ENCODE measurements at places on chromosomes 4 and X.

DNA sequence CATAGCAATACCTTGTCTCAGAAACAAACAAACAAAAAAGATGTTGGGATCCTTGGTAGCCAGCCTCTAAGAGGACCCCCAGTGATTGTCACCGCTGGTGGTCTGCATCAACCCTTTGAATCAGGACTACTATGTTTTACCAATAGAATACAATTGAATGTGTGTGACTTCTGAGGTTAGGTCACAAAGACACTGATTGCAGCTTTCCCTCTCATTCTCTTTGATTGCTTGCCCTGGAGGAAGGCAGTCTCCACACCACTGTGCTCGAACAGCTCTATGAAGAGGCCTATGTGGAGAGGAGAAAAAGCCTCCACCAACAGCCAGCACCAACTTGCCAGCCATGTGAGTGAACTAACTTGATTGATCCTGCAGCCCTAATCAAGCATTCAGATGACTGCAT, 2.8 kb upstream of the SMIM14 start:
- no peak for DNase-seq

DNA sequence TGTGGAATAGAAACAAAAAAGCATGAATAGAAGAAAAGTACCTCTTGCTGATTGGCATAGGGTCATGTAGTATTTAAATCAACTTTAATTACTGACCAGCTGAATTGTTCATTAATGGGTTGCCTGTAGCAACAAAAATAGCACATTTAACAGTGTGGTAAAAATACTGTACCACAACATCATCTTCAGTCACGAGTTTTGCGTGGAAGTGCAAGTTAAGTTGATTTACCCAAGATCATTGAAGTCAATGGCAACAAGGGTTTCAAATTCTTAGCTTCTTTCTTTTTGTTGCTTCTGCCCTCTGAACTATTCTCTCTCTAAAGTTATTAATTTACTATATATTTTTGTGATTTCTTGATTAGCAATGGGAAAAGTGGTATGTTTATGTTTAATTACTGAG, 526.6 kb downstream of the C4orf33 start:
- DNase-seq = no peak

GRCh38 chr4:145420595-145421214, 60.9 kb upstream of the SMAD1 start:
- DNase-seq = no peak

GRCh38 chrX:10756441-10756840, 136.1 kb upstream of the MID1 start:
- peak; percentile 19 for DNase-seq

- DNase-seq = no peak
These were observed 15.1 kb downstream of the SMS start for GRCh38 chrX:21955403-21956189.

- DNase-seq = no peak
These were observed 331.4 kb downstream of the RAPGEF2 start for GRCh38 chr4:159434114-159434870.

DNA sequence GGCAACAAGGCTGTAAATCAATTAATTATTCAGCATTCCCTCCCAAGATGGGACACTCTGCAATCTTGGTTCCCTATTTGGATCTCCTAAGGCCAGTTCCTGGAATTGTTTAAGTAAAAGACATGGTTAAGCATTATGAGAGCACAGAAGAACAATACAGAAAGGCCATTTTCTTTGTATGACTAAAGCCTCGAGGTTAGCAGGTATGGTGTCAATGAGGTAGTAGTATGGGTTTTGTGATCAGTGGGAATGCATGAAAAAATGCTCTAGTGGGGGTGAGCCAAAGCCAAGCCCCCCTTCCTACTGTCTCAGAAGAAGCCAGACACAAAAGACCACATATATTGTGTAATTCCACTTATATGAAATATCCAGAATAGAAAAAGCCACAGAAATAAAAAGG, 61.7 kb upstream of the S100G start:
- no peak for DNase-seq

GRCh38 chr4:336099-336892, 1.3 kb upstream of the ZNF141 start:
- DNase-seq = peak; percentile 42

- peak; percentile 45 for DNase-seq
These were observed 626.2 kb downstream of the MID1IP1 start for GRCh38 chrX:39427492-39427891.

GRCh38 chr4:176339936-176340761, 20.4 kb downstream of the SPCS3 start:
- no peak for DNase-seq
